AG09309 (cell line): ENCODE measurements at places on chromosomes 6 and 20.

- DNase-seq: no peak
These were observed 671.8 kb downstream of the QKI start for GRCh38 chr6:164086076-164086887.

- DNase-seq: no peak
These were observed 39.7 kb downstream of the ZC3H12D start for GRCh38 chr6:149445095-149445466.

DNA sequence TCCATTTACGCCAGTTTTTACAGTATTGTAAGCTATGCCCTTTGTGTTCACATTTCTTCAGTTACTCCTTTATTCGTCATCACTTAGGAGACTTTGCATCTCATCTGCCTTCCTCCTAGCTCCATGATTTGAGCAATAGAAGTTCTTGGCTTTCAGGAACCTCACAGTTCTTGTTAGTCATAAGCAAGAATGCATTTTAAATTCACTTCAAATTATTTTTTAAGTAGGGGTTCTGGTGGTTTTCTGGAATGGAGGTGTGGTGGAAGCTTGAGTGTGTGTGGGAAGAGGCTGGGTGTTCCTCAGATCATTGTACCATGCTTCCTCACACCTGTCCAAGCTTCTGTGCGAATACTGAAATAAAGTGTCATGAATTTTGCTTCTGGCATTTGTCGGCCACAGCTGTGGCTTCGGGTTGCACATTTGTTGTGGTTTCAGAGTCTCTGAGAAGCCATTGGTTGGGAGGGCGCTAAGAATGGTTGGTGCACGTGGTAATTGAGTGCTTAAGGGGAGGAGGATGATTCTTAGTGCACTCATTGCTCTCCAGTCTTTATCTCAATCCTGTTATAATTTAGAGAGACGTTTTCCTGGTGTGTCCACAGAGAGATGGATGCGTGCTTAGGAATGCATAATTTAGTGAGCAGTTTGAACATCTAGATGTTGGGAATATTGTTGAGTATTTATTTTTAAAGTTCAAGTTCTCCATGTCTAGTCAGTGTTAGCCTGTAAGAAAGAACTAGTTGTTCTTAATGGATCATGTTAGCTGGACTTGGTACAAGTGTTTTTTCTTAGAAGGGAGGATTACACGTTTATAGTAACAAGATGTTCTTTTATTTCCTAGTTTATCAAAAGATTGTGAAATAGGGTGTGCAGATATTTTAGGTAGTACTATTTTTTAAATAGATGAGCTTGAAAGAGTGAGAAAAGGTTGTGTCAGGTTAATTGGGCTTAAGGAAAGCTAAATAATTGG lies 31.9 kb downstream of the FOXO3 start:
- DNase-seq: peak; percentile 79

DNA sequence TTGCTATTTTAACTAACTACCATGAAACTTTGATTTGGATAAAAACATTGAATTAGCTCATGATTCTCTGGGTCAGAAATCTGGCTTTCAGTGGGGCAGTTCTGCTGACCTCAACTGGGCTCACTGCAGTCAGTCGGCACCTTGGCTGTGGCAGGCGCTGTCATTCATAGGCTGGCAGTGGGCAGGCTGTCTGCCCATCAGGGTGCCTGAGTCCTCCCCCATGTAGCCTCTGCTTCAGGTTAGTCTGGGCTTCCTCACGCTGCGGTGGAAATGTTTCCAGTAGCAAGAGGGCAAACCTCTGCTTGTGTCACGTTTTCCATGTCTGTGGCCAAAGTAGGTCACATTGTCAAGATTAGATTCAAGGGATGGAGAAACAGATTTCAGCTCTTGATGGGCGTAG lies 251.0 kb upstream of the TCF21 start:
- DNase-seq: no peak

- DNase-seq: no peak
These were observed at the start of gene HIVEP2 for GRCh38 chr6:142945049-142945445. TSS of gene HIVEP2 (minus strand) at chr6:142945176. CDS start at chr6:142774738, 170,438 bp downstream.

- DNase-seq: no peak
These were observed 260.3 kb downstream of the ALDH8A1 start for GRCh38 chr6:134689641-134690040.

- no peak for DNase-seq
These were observed 12.1 kb downstream of the SLC2A4RG start for GRCh38 chr20:63751471-63752271.

DNA sequence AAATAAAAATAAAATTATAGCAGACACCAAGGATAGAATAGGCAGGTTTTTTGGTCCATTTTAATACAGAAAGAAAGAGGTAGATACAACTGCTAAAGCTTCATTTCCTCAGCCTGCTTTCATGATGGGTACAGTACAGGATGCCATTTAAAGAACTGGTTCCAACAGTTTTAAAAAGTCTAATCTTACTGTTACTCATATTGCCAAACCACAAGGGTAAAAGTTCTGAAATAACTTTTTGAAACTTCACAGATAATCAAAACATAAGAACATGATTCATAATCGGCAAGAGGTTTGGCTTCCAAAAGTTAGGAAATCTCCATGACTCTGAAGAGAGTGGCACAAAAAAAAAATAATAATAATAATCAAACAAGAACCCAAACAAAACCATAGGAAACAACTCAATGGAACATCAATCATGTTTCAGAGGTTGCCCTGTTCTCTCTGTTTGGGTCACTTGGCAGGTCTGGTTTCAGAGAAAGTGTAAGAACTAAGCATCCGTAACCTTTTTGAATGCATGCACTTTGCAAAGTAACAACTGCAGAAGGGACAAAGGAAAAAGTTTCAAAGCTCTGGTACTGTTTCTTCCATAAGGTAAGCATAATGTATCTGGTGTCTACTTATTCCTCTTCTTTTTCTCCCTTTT lies 79.7 kb downstream of the SMLR1 start:
- DNase-seq: peak; percentile 49
